Stimulated activated CD8-positive, alpha-beta memory T cell treated with anti-CD3 and anti-CD28 coated beads, Interleukin-2, amount 100 ng/mL, for 48 hours (primary cell): ENCODE measurements at places on chromosomes 4 and X.
A peak's percentile ranks its signal among the peaks of the same experiment; 100 is the strongest.

GRCh38 chr4:118757761-118758251 is 72.6 kb downstream of the METTL14 start:
- DNase-seq = no peak

DNA sequence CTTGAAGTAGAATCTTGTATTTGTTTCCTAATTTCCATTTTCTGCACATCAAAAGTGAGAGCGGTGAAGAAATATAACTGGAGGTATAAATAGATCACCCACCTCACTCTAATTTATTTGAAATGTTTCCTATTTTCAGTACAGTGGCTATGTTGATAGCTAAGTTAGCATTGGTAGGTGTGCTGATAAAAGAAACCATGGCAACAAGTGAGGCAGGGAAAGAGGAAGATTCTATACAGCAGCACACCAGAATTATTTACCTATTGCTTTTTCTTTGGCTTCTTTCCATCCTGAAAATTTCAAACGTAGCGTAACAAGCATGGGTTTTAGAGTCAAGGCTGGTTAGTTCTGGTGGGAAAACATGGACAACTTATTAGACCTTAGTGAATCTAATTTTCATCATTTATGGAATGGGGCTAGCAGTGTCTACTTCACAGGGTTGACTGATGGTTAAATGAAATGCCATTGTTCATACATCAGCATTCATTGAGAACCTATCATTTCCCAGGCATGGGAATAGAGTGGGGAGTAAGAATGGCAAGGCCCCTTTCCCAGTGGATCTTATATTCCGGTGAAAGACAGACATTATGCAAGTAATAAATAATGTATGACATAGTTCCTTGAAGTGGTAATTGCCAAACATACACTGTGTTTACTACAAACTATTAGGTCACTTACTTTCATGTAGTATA is 30.6 kb upstream of the CTSO start:
- no peak for DNase-seq

DNA sequence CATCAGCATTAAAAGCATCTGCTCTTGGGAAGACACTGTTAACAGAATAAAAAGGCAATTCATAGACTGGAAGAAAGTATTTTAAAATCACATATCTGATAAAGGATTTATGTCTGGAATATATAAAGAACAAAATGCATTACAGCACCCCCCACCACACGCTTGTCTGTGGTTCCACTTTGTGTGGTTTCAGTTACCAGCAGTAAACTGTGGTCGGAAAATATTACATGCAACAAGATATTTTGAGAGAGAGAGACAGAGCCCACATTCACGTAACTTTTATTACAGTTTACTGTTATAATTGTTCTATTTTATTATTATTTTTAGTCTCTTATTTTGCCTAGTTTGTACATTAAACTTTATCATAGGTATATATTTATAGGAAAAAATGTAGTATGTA is 21.2 kb upstream of the PDE6B start:
- no peak for DNase-seq

DNA sequence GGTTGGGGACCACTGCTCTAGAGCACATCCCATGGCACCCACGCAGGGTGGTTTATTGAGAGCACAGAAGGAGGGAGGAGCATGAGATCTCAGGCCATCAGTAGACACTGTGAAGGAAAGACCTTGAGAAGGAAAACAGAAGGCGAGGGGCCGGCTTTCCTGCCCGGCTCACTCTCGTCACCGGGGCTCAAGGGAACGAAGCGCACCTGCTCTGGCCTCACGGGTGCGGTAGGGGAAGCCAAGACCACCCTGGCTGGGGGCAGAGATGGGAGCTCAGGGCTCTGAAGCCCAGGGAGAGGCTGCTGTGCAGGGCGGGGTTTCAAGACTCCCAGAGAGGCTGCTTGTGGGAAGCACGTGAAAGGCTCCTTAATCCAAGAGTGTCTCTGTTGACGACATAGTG is 105.9 kb downstream of the TNIP2 start:
- DNase-seq = no peak

- DNase-seq = no peak
Observed at GRCh38 chr4:45925809-45926208, 198.0 kb downstream of the GABRG1 start.

DNA sequence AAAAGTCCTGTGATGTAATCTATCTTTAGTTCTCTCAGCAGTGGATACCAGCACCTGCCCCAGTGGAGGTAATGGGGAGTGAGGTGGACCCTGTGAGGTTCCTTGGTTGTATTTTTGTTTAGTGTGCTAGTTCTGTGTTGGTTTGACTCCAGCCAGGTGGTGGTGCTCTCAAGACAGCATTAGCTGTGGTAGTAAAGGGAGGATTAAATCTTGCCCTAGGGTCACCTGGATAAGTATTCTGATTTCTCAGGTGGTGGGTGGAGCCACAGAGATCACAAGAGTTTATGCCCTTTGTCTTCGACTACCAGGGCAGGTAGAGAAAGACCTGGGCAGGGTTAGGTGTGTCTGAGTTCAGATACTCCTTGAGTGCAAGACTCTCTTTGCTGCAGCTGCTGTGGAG is 176.3 kb upstream of the EDA2R start:
- no peak for DNase-seq

- DNase-seq = no peak
Observed at GRCh38 chr4:161172396-161173026, 991.3 kb downstream of the FSTL5 start.

DNA sequence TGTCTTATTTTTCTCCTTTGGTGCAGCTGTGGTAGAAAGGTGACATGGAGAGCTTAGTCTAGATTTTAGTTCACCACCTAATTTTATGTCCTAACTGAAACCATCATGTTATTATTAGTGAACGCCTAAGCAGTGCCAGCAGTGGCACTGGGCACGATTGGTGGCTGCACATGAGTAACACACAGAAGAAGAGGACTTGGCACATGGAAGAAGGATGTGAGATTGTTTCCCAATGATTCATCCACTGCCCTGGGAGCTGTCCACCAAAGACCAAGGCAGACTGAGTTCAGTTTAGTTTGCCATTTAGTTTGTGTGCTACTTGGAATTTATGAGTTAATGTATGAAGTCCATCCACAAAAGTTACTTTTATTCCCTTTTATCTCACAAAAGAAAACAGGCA is 68.1 kb upstream of the NAP1L5 start:
- no peak for DNase-seq

DNA sequence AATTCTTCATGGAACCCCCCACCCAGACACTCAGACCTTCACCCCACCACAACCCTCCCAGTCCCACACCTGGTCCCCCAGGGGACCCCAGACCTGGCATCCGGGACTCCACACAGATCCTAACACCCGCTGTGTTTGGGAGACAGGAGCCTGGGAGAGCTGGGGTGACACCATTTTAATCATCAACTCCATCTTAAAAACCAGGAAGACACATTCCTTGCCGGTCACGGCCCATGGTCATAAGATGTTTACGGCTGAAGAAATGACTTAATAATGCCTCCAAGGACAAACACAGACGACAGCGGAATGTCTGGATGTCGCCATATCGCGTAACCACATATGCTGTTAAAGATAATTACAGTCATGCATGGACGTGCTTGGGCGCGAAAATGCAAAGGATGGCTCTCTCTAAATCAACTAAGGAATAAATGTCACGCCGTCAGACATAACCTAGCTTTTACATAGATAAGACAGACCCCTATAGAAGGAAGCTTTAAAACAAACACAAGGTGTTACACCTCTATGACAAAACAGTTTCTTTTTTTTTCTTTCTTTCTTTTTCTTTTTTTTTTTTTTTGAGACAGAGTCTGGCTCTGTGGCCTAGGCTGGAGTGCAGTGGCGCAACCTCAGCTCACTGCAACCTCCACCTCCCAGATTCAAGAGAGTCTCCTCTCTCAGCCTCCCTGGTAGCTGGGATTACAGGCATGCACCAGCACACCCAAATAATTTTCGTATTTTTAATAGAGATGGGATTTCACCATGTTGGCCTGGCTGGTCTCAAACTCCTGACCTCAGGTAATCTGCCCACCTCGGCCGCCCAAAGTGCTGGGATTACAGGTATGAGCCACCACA is 2.1 kb upstream of the DHRSX start:
- DNase-seq = no peak

- no peak for DNase-seq
Observed at GRCh38 chr4:119151161-119151560, 15.5 kb downstream of the MYOZ2 start.

DNA sequence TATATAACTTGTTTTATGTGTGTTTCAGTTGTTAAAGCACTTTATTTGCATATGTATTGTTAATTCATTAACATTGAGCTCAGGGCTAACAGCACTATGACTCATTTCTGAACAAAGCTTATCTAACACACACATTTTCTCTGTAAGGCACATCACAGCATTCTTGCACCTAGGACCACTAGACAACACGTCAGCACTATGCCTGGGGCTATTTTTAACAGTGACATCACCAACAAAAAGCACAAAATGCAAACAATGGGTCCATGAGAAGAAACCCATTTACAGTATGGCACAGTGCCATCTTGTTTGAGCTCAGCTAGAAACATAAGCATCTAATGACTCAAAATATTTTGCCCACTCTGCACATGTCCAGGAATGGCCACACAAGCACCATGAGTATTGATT is 124.4 kb downstream of the RELL1 start:
- DNase-seq = no peak

- DNase-seq = no peak
Observed at GRCh38 chrX:71540801-71541200, 7.9 kb downstream of the OGT start.

- DNase-seq = no peak
Observed at GRCh38 chr4:117678861-117679260, 355.4 kb upstream of the NDST3 start.

DNA sequence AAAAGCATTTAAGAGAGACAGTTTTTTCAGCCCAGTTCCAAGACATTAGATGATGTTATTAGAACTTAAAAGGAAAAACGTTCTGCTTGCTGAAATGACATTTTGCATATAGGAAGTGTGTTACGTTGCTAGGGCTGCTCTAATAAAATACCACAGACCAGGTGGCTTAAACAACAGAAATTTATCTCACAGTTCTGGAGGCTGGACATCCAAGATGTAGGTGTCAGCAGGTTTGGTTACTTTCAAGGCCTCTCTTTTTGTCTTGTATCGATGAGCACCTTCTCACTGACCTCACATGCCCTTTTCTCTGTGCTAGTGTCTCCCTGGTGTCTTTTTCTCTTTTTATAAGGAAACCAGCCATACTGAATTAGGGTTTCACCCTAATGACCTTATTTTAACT is 204.7 kb downstream of the PACRGL start:
- DNase-seq = no peak

DNA sequence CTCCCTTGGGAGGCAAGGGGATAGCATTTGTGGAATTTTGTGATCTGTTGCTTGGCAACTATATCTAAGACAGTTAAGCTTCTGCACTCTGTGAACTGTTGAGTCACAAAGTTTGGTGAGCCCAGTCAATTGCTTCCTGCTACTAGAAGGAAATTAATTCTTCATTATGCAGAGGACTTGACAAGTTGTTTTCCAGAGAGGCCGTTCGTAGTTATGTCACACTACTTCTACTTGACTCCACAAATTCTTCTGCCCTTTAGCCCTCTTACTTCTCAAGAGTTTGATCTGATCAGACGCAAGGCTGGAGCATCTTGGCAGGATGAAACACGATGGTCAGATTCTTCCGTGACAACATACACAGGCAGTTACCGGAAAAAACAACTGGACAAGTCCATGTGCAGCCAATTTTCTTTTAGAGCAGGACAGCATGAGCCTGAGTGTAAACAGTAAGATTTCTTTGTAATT is at the start of gene C4orf51:
Gene C4orf51 (plus strand): TSS at position 156 of the 465 bp plus-strand sequence. CDS start 58 bp downstream, at position 214.
- DNase-seq = no peak

- no peak for DNase-seq
Observed at GRCh38 chr4:140743194-140743931, 12.8 kb downstream of the TBC1D9 start.

- no peak for DNase-seq
Observed at GRCh38 chrX:17605676-17606075, 131.6 kb upstream of the SCML1 start.

DNA sequence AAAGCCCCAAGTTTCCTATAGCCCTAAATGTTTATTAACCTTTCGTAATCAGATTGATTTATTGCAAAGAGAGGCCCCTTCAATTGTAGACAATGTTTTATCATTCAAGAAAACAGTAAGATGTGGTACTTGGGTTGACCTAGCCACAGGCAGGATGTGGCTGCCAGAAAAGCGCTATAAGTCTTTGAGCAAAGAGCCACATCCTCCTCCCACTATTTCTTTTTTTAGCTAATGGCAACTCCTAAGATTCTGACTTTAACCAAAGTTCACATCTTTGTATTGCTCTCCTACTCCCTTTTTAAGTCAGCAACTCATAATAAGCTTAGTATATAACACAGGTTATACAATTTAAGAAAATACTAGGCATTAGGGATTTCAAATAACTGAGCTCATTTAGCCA is 70.7 kb upstream of the PPP3CA start:
- DNase-seq = peak; percentile 51

DNA sequence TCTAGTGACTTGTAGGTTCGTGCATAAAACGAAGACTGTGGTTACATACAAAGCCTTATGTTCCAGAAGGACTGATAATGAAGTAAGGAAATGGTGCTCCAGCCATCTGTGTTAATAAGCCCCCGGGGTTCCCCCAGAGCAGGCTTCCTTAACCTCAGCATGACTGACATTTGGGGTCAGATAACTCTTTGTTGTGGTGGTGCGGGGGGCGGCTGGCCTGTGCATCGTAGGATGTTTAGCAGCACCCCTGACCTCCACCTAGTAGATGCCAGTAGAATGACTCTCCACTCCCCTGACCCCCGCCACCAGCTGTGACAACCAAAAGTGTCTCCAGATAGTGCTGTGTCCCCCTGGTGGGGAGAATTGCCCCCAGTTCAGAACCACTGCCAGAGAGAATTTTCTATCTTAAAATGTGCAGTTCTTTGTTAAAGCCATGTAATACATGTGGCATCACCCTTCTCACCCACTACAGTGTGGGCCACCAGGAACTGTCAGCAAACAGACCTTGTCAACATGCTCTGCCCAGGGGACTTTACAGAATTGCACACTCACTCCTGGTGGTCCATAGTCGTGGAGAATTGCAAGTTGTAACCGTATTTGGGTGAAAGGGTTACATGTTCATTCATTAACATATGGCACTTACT is 7.5 kb downstream of the SH3KBP1 start:
- no peak for DNase-seq

DNA sequence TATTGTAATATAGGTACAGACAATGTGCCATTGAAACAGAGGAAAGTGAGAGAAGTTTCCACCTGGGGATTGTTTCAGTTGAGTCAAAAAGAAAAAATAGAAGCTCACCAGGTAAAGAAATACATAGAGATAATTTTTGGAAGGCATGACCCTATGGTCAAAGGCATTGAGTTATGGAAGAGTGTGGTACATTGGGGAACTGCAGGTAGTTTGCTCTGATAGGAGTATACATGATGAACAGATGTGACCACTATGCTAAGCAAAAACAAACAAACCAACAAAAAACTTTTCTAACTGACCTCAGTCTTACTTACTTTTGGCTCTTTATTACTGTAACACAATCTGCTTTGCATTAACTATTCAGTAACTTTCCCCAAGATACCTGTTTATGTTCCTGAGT is 85.9 kb downstream of the UGT8 start:
- no peak for DNase-seq

DNA sequence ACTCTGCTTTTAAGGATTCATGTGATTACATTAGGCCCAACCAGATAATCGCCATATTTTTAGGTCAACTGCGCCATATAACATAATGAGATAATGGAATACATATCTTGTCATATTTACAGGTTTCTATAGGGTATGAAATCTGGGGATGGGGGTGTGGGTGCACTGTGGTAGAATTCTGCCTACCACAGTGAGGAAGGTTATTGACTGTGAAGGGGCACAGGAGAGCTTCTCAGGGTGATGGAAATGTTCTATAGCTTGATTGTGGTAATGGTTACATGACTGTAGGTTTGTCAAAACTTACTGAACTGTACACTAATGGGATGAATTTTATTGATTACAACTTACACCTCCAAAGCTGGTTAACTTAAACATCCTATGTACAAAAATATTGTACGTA is 15.9 kb downstream of the USP53 start:
- DNase-seq = no peak
